ENCODE measurements at places on chromosomes 1 and 21.
A peak's percentile ranks its signal among the peaks of the same experiment; 100 is the strongest.

GRCh38 chr1:198699167-198700015 lies 60.6 kb downstream of the PTPRC start:
- peak; percentile 40 for DNase-seq

- DNase-seq, result no peak
Observed at GRCh38 chr1:198773030-198773429, 134.2 kb downstream of the PTPRC start.

- DNase-seq, result no peak
Observed at GRCh38 chr1:110607536-110608230, 1.5 kb upstream of the KCNA2 start.

- DNase-seq, result no peak
Observed at GRCh38 chr1:44040846-44041245, 9.6 kb upstream of the SLC6A9 start.

- DNase-seq, result no peak
Observed at GRCh38 chr1:29621826-29622435, 385.6 kb downstream of the PTPRU start.

DNA sequence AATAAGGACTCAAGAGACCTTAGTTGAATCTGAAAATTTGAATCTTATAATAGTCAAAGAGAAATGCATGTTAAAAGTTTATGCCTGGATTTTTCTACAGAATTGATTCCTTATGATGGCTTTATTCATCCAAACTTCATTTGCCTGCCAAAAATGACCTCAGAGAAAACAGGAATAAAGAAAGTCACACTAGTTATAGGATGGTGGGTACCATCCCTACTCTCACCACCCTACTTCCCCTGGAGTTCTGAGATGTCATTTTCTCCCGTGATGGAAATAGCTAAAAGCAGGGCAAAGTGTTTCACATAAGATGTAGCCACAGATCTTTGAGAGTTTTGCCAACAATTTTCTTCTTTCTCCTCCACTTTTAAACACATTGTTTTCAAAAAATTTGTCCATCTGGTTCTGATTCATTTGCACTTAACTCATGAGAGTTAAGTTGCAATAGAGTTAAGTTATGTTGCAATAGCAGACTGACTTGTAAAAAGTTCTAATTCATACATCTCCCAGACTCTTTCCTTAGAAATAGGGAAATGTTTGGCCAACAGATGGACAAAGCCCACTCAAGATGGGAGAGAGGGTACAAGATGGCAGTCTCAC lies 384.6 kb downstream of the PLPP3 start:
- no peak for DNase-seq

DNA sequence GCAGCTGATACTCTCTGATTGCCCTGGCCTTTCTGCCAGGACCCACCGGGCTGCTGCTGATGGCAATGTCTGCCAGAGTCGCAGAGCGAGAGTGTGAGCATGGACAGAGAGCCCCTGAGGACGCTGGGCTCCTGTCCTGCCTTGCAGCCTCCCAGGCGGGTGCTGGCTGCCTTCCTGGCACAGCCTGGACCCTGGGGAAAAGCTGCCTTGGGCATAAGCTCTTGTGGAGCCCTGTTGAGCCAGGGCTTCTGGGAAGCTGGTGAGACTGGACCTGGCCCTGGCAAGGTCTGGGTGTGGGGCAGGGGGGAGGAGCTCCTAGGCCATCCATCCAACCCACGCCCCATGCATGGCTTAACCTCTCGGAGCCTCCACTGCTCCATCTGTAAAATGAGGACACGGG lies 105.8 kb upstream of the WNT4 start:
- DNase-seq, result no peak

DNA sequence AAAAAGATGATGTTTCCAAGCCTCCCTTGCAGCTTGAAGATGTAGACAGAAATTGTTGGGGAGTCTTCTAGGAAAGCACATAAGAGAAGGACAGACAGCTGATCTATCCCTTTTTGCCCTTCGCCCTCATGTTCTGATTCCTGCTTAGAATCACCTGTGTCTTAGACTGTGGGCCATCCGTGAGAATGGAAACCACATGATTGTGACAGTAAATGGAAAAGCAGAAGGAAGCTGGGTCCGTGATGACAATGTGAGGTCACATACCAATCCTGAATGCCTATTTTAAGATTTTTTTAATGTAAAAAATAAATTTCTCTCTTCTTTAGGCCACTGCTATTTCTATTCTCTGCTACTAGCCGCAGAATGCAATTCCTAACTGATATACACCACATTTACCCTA lies 67.7 kb upstream of the C1orf87 start:
- DNase-seq, result no peak

DNA sequence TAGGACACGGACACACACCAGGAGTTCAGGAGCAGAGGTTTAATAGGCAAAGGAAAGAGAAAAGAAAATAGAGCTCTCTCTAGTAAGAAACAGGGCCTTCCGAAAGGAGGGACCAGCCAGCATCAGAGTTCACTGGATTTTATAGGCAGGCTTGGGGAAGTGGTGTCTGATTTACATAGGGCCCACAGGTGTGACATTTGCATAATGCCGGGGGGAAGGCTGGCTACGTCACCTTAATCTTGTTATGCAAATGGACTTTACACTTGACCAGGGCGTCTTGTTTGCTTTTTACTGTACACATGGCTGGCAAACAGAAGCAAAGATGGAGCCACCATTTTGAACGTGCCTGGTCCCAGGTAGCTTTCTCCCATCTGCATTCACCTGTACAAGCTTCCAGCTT lies at the start of gene OR14A16:
Gene OR14A16, minus strand, starts transcription at position 97 of the 400 bp plus-strand sequence. CDS start 8,390 bp downstream, outside the sequence.
- no peak for DNase-seq

GRCh38 chr1:45568421-45568820 lies 15.4 kb upstream of the NASP start:
- no peak for DNase-seq

GRCh38 chr1:236168716-236169429 lies 26.5 kb downstream of the GPR137B start:
- no peak for DNase-seq

DNA sequence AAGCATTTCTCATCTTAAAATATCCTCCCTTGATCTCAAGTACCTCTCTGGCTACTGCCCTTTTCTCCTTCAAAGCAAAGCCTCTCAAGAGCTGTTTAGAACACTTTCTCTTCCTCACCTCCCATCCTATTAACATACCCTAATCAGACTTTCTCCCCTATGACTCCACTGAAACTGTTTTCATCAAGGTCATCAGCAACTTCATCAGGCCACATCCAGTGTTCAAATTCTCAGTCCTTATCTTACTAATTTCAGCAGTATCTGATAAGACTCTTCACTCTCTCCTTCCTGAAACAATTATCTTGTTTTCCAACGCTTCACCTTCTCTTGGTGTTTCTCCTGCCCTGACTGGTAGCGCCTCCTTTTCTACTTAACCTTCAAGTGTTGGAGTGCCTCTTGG lies 1.5 kb upstream of the RAP1A start:
- no peak for DNase-seq

DNA sequence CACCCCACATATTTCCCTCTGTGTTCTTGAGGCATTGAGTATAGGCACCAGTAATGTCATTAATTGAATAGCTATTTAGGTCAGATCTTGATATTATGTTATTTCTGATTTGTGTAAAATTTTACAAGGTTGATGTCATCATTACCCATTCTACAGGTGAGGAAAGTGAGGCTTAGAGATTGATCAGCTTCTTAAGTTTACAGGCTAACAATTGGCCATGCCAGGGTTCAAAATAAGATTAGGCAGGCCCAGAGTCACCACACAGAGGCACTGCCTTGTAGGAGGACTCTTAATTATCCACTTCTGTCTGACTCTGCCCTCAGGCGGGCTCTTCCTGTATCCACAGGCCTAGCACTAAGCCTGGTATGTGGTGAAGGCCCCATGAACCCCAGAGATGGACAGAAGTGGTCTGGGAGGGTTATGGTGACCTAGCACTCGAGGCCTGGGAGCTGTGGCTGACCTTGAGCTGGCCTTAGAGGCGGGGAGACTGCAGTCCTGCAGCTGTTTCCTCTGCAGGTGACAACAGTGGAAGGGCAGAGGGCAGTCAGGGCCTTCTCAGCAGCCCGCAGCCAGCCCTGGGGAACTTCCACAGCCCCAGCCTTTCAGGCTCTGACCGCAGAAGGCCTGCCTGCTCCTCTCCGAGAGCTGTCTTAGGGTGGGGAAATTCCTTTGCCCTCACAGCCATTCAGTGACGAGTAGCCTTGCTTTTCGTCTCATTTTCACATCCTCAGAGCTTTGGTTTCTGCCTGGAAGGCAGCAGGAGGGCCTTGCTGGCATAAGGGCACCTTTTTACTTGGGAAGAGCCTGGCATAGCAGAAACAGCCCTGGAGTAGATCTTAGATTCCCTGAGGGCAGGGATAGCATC lies 12.2 kb downstream of the ZDHHC18 start:
- DNase-seq, result peak; percentile 49

DNA sequence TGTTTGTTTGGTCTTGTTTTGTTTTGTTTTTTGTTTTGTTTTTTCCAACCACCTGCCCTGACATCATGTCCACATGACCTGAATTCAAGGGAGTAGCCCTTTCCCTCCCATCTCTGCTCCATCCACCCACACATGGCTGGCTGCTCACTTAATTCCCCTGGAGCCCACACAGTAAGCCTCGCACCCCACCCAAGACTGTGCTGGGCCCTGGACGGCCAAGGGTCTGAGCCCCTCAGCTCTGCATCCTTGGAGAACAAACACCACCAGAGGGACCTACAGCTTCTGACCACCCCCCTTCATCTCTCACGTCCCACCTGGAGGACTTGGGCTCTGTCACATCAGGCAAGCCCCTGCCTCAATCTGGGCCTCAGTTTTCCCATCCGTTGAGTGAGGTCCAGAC lies 39.1 kb downstream of the MATN1 start:
- DNase-seq, result no peak

GRCh38 chr1:75423616-75424015 lies 187.3 kb downstream of the SLC44A5 start:
- no peak for DNase-seq

DNA sequence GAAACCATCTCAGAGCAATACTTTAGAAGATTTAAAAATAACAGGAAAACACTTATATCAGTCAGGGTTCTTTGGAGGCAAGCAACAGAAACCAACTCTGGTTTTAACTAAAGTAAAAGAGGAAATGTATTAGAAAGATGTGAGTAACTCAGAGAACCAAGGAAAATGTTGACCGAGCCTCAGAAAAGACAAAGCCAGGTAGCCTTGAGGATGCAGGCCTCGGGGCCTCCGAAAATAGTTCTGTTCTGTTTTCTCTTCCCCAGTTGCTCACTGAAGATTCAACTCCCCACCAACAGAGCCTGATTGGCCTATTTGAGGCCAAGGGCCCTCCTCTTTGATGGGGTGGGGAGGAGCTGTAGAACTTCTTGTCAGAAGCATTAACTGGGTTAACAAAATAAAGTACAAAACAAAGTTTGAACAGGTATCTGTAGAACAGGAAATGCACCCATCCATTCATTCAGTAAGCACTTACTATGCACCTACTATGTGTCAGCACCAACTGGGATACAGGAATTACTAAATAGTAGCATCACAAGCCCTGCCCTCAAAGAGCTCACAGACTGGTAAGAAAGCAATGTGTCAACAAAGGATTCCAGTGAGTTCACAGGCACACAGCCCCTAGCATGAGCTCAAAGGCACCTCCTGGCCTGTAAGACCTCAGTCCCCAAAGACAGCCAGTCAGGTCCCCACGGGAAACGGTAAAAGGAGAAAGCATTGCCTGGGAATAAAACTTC lies 12.6 kb downstream of the SLAMF8 start:
- no peak for DNase-seq

- DNase-seq, result no peak
Observed at GRCh38 chr1:4019147-4019521, 119.1 kb upstream of the C1orf174 start.

DNA sequence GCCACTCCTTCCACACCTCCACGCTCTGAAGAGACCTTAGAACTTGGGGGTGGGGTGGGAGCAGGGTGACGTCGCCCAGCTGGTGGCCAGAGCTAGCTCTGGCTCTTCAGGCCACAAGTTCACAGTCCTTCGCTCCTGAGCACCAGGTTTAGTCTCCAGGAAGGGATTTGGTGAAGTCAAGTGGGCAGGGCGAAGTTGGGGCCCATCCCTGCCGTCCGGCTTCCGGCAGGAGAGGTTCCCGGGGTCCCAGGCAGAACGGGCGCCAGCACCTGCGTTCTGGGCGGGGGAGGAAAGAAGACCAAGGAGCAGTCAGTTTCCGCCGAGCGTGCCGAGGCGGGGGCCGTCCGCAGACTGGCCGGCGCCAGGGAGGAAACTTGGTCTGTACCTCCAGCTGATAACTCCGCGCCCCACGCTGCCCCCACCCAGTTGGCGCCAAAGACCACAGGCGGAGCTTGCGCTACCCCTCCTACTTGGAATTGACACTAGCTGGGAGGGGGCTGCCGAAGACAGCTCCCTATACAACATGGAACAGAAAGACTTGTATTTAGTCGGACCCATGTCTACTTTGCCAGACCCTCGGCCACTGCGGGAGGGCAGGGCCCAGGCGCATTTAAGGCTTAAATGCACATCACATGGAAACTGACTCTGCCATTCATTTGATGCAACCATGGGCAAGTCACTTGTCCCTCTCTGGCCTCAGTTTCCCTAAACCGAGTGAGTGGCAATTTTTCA lies 995 bp downstream of the ID3 start:
- no peak for DNase-seq

DNA sequence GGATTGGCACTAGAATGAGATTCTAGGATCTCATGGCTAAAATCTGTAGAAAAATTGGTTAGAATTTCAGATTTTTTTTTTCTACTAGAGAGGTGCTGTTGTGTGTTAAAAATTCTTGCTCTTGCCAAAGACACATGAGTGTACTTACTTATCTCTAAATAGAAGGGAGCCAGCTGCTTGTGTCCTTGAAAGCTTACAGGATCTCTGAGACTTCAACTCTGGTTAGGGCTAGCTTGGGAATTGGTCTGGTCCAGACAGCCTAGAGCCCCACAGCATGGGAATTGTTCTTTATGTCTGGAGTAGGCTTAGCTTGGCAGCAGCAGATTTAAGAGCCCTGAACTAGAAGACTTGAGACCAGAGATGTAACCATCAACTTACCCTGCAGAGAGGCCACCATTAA lies 37.3 kb downstream of the MACO1 start:
- no peak for DNase-seq

GRCh38 chr1:89608319-89608983 lies 24.5 kb upstream of the LRRC8C start:
- DNase-seq, result peak; percentile 62

GRCh38 chr21:30083225-30083945 lies 83.2 kb downstream of the CLDN17 start:
- no peak for DNase-seq

GRCh38 chr21:31530897-31531705 lies 128.4 kb upstream of the SOD1 start:
- DNase-seq, result no peak

GRCh38 chr1:174209347-174210187 lies 50.2 kb downstream of the RABGAP1L start:
- DNase-seq, result no peak

- DNase-seq, result no peak
Observed at GRCh38 chr1:158310623-158311022, 20.7 kb downstream of the CD1B start.

DNA sequence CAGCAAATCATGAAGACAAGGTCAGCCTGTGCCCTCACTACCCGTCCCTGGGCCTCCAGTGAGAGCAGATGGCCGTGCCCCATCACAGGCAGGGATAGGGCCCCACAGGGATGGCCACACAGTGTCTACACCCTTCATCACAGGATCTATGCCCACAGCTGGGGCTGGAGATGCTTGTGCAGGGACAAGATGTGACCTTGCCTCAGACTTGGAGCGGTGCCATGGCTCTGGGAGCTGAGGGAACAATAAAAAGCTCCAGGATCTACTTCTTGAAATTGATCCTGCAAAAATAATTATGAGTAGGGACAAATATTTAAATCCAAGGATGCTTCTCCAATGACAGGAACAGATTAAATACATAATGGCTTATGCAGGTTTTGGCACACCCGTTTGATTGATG lies 25.4 kb upstream of the TCEA3 start:
- DNase-seq, result no peak

All from T-helper 1 cell (primary cell).